ENCODE measurements at places on chromosomes 16 and 17. TPM values are rescaled to one million over a fixed set of nuclear protein-coding genes. Genes with fewer than 3 reads are reported as not detected.

GRCh38 chr16:89727406-89728120 is 6.2 kb downstream of the ZNF276 start:
- no peak for DNase-seq

GRCh38 chr16:63982110-63982509 is 1139.8 kb downstream of the CDH11 start:
- no peak for DNase-seq

Gene ANKS4B
- 0.04 TPM for total RNA-seq

DNA sequence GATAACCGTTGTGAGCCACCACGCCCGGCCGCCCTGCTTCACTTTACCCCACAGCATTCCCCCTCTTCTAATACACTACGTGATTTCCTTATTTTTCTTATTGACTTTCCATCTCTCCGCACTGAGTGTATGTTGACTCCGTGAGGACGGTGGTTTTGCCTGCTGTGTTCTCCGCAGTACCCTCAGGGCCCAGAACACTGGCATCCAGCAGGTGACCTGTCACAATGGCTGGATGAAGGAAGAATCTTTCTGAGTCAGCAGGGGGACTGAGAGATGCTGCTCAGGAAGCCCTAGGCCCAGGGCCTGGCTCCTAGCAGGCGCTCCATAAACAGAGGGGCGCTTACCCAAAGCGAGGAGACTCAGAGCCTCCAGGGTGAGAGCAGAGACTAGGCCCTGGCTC is 79.5 kb downstream of the RTN4RL1 start:
- no peak for DNase-seq

- no peak for DNase-seq
Measured at GRCh38 chr16:87094556-87094865, 222.7 kb downstream of the C16orf95 start.

GRCh38 chr16:66489385-66489784 is 60.5 kb downstream of the TK2 start:
- DNase-seq, result peak; percentile 4

DNA sequence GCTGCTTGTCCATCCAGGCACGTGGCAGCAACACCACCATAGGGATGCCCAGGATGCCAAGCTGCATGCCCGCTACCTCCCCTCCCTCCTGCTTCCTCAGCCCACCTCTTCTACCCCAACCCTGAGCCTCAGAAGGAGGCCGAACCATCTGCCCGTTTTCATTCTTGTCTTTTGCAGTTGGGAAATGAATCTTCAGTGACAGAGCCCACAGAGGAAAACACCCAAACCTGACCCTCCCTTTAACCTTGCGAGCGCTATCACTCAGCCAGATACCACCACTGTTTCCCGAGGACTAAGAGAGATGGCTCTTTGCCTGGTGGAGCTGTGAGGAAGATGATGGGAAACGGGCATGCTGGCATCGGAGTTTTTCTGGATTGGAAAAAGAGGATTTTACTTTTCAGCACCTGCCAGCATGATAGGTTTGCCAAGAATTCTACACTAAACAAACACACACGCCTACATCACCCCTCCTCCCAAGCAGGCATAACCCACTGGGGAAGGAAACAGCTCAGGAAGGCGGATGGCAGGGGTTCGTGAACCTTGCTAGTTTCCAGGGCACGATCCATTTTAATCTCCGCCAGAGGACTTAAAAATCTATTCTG is 457.4 kb downstream of the SLC39A11 start:
- DNase-seq, result no peak

Gene ARL4D
- total RNA-seq, result 1.1 TPM

DNA sequence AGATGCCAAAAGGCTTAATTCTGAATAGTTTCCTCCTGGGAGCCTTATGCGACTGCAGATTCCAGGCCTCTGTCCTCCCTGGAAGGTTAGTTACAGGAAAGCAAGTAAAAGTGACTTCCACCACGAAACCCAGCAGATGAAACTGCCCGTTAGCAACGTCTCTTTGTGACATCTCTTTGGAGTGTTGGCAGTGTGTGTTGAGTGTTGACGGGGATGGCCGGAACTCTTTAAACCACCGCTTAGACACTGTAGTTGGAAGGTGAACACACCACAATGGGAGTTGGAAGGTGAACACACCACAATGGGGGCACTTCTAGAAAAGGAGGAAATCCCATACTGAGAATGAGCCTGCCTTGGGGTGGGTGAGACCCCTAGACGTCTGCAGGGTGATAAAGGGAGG is 858 bp downstream of the SKAP1 start:
- DNase-seq, result no peak

Gene KRT36
- total RNA-seq, result not detected

DNA sequence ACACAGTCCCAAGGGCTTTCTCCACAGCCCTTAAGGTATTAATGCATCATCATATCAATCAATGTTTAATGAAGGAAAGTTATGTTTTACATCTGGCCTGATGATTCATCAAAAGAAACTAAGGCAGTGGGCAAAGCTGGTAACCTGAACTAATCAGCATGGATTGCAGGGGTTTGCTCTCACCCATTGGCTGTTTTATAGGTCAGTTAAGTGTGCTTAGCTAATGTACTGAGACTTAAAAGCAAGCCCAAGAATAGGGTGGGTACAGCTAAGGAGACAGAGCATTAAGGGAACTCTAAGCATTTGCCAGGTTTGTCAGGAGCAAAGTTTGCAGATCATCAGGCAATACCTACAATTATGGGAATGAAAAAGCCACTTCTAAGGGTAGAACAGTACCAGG is 1247.6 kb downstream of the CDH8 start:
- no peak for DNase-seq

Gene CD19
- total RNA-seq, result not detected

DNA sequence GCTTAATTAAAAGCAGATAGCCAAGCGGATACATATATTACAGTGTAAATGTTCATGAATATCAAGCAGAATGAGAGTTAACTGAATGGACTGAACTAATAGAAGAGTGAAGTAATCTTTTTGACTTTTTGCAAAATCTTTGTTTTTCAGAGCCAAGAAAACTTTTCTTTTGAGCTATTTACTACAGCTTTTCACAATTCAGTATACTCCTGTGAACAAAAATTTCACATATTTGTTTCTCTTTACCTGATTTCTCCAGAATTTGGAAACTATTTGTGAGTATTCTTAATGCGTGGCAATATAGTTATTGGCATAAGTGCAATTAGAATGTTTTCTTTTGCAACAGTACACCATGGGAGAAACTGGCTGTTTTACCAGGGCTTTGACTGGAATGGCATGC is 9.1 kb upstream of the DUXB start:
- DNase-seq, result no peak

Gene TNFRSF17
- total RNA-seq, result not detected

DNA sequence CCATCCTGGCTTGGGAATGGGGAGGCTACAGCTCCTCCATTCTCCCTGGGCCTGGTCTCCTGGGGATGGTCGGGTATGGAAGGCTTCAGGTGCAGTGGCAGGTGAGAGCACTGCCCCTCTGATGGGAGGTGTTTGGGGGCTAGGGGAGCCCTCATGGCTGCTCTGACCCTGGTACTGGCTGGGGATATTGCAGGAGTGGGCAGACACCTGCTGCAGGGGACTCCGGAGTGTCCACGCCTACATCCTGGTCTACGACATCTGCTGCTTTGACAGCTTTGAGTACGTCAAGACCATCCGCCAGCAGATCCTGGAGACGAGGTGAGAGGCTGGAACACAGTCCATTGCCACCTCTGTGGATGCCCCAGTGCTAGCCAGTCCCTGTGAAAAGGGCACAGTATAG is 8.8 kb downstream of the RASL10B start:
- no peak for DNase-seq

Gene SUMO2
- 42.1 TPM for total RNA-seq

DNA sequence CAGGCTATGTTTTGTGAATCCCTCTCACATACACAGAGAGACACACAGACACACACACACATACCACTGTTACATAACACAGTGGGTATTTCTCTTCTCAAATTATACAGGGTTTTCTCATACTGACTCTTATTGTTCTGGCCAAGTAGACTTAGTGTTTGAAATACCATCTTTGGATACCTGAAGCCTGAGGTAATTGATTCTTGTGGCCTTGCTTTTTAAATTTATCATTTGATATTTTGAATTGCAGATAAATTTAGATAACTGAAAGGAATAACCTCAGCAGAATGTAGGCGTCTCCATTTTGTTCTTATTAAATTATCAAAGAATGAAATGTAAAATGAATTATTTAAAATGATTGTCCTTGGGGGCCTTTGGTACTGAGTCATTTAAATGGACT is 223.8 kb downstream of the LGALS9B start:
- DNase-seq, result no peak

DNA sequence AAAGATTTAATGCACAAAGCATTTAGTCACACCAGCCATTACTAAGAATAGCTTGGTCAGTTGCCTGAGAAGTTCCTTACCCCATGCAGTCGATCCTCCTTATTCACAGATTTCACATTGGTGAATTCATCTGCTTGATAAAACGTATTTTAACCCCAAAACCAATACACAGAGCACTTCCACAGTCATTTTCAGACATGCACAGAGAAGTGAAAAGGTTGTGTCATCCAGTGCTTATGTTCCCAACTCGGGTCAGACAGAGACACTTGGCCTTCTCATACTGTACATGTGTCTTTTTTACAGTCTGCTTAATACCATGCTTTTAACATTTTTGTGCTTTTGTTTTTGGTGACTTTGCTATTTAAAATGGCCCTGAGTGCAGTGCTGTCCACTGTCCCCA is 219.7 kb downstream of the SPECC1 start:
- no peak for DNase-seq

- no peak for DNase-seq
Measured at GRCh38 chr17:50681263-50682200, 26.2 kb downstream of the ANKRD40 start.

Gene AOC3
- 5.5 TPM for total RNA-seq

Gene AXIN2
- 9.9 TPM for total RNA-seq

DNA sequence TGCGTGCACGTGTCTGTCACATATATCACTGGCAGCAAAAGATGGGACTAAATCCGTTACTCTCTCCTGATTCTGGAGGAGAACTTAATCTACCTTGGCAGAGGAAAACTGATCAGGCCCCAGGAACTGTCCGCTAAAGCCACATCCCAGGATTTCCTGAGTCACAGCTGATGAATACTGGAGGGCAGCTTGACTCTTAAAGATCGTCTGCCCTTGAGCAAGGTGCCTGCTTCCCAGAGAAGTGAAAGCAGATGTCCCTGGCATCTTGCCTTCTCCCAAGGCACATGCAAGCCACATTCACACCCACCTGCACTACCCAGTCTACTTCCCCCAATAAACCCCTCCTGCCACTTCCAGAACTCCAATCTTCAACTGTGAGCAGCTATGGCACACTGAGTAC is 99.8 kb downstream of the CPPED1 start:
- no peak for DNase-seq

Gene ELMO3
- total RNA-seq, result 0.17 TPM

Gene JMJD6
- 41.9 TPM for total RNA-seq

GRCh38 chr17:2982854-2983253 is 80.6 kb downstream of the OR1D5 start:
- DNase-seq, result peak; percentile 95

GRCh38 chr16:75236232-75236631 is 15.2 kb downstream of the BCAR1 start:
- DNase-seq, result peak; percentile 16

- DNase-seq, result no peak
Measured at GRCh38 chr16:29757950-29758466, 12.2 kb upstream of the C16orf54 start.

DNA sequence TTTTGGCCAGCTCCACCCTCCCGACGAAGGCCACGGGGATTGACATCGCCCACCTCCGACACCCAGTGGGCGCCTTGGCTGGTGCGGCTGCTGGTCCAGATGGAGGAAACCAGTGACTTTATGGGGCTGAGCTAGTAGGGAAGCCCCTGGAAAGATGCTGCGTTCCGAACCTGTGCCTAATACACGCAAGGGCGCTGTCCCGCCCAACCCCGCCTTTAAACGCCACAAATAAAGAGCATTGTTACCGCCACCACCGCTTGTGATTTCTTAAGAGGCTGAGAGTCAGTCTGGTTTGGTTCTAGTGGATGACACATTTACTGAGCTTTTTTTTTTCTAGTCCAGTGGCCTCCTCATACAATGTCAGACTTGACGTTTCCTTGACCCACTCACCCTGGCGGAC is 107.9 kb downstream of the AATF start:
- DNase-seq, result no peak
